Tibial nerve (tissue), 4 donors: ENCODE measurements at places on chromosomes 4 and X.

DNA sequence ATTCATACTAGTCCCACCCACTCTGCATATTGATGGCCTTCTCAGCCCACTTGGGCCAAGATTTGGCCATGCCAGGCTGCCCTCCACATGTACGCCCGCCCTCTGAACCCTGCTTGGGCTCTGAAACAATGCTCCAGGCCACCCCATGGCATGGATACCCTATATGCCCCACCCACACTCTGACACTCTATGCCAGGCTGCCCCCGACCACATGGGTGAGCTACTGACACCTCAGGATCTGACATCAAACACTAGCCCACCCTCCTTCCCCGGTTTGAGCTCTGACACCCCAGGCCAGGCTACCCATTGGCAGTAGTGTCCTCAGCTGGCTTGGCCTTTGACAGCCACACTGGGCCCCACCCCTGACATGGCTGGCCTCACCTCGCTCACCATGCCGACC, 69.5 kb downstream of the HPRT1 start:
- no peaks in the 10 kb centered on the region for H3K36me3 ChIP-seq
- no peaks in the 10 kb centered on the region for H3K27me3 ChIP-seq
- no peak for DNase-seq
- no peak overlapping the region for H3K4me3 ChIP-seq

- H3K36me3 ChIP-seq, result no peaks in the 10 kb centered on the region
- H3K27ac ChIP-seq, result no peak overlapping the region
- no peaks in the 10 kb centered on the region for H3K4me1 ChIP-seq
- no peaks in the 10 kb centered on the region for H3K27me3 ChIP-seq
Observed at GRCh38 chr4:5858020-5858769, 34.7 kb downstream of the CRMP1 start.

- no peak overlapping the region for H3K27ac ChIP-seq
- no peaks in the 10 kb centered on the region for H3K4me1 ChIP-seq
- no peak overlapping the region for H3K4me3 ChIP-seq
Observed at GRCh38 chrX:94389044-94389443, 715.0 kb downstream of the FAM133A start.

DNA sequence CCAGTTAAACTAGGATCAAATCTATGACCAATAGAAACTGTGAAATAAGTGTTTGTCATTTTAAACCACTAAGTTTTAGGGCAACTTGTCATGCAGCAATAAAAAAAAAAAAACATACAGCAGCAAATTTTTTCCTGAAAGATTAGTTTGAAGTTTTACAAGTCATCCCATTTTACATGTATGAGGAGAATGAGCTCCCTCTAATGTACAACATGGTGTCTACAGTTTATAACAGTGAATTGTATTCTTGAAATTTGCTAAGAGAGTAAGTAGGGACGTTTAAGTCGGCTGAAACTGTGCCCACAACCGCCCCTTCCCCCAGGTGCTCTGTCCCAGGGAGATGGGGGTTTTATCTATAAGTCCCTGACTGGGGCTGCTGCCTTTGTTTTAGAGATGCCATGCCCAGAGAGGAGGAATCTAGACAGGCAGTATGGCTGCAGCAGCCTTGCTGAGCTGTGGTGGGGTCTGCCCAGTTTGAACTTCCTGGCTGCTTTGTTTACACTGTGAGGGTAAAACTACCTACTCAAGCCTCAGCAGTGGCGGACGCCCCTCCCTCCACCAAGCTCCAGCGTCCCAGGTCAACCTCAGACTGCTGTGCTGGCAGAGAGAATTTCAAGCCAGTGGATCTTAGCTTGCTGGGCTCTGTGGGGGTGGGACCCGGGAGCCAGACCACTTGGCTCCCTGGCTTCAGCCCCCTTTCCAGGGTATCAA, 499.3 kb upstream of the CT83 start:
- H3K27ac ChIP-seq, result no peak overlapping the region
- no peaks in the 10 kb centered on the region for H3K36me3 ChIP-seq
- no peaks in the 10 kb centered on the region for H3K27me3 ChIP-seq
- H3K4me3 ChIP-seq, result no peak overlapping the region
- no peaks in the 10 kb centered on the region for H3K4me1 ChIP-seq

DNA sequence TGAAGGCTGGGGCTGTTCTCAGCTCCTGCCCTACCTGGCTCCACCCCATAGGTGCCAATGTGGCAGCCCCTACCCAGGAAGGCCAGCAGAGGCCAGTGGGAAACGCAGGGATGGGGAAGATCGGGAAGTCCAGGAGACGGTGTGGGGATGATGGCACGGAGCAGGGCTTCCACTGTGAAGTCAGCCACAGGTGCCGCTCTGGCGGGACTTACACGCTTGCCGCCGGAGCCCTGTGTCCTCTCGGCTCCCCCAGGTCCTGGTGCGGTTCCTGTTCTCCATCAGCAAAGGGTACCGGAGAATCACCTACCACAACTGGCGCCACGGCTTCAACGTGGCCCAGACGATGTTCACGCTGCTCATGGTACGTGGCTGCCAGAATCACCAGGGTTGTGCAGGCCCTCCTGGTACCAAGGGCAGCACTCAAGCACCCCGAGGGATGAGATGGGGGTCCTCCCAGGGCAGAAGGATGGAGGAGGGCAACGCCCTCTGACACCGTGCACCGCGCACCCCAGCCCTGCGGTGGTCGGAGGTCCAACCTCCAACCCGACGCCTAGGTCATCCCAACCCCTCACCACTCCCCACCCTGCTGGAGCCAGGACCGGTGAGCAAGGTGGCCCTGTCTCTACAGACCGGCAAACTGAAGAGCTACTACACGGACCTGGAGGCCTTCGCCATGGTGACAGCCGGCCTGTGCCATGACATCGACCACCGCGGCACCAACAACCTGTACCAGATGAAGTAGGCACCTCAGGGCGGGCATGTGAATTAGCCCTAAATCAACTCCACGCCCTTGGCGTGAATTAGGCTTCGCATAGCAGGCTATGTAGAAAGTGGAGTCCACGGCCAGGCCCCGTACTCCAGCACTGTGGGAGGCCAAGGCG, 12.0 kb downstream of the ATP5ME start:
- H3K4me3 ChIP-seq, result no peak overlapping the region
- H3K4me1 ChIP-seq, result no peaks in the 10 kb centered on the region
- H3K27me3 ChIP-seq, result peaks cover 23% of the 10 kb centered on the region
- H3K27ac ChIP-seq, result no peak overlapping the region
- H3K36me3 ChIP-seq, result no peaks in the 10 kb centered on the region

GRCh38 chr4:139528377-139529005, 27.5 kb downstream of the SETD7 start:
- H3K27me3 ChIP-seq, result no peaks in the 10 kb centered on the region
- no peak overlapping the region for H3K27ac ChIP-seq
- peaks cover 5% of the 10 kb centered on the region for H3K4me1 ChIP-seq
- no peak overlapping the region for H3K4me3 ChIP-seq
- peaks cover 77% of the 10 kb centered on the region for H3K36me3 ChIP-seq
- DNase-seq, result peak; percentile 34

DNA sequence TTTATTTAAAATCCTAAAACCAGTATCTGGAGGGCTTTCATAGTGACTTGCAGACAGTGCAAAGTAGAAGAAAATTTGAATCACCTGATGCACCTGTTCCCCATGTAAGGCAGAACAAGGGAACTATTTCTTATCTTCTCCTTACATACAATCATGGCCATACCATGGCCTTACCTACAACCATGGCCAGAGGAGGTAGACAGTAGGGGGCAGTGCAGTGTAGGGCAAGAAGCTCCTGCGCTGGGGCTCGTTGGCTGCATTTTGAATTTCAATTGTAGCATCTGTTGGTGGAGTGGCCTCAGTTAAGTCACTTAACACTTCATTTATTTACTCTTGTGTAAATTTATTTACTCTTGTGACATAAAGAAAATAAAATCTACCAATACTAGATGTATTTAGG, 33.0 kb downstream of the GALNTL6 start:
- H3K36me3 ChIP-seq, result no peaks in the 10 kb centered on the region
- H3K27me3 ChIP-seq, result no peaks in the 10 kb centered on the region
- no peak for DNase-seq
- no peak overlapping the region for H3K4me3 ChIP-seq

DNA sequence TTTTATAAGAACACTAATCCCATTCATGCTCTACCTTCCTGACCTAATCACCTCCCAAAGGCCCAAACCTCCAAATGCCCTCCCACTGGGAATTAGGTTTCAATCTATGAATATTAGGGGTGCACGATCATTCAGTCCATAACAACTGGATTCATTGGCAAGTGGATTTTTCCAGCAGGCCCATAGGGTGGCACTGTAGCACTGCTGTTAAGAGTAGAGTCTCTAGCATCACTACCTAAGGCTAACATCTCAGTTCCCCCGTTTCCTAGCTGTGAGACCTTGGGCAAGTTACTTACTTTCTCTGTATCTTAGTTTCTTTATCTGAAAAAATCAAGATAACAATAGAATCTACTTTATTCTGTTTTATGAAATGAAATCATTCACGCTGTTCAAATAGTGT, 315.8 kb downstream of the STIM2 start:
- no peaks in the 10 kb centered on the region for H3K36me3 ChIP-seq
- no peaks in the 10 kb centered on the region for H3K4me1 ChIP-seq
- H3K4me3 ChIP-seq, result no peak overlapping the region
- DNase-seq, result no peak

DNA sequence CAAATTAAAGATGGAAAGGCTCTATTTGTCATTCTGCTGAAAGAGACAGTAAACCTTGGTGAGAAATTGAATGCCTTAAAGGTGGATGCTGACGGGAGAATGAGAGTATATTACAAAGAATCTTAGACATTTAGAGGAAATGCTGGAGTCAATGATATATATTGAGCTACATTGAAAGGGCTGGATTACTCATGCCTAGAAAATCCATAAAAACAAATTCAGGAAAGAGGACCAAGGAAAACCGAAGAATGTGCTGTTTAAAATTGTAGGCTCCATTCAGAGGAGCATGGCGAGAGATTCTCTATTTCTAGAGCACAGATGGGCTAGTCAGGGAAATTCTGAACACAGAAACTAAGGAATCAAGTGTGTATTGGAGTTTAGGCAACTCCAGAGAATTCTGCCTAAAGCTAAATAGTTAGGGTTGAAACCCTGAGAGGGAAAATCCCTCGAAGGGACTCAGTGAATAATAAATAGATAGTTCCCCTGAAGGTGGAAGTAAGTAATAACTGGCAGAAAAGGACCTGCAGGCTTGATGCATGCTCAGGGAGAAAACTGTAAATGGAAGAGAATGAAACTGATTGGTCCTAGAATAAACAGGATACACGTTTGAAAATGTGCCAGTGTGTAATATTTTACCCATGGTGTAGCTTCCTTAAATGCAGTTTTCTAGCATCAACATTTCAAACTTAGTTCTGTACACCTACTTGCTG, 1532.4 kb upstream of the TENM3 start:
- no peaks in the 10 kb centered on the region for H3K4me1 ChIP-seq
- no peaks in the 10 kb centered on the region for H3K27me3 ChIP-seq
- no peak for DNase-seq
- no peak overlapping the region for H3K27ac ChIP-seq

GRCh38 chrX:69424910-69425309, 79.2 kb upstream of the NALF2 start:
- H3K4me1 ChIP-seq, result no peaks in the 10 kb centered on the region
- no peaks in the 10 kb centered on the region for H3K36me3 ChIP-seq

GRCh38 chr4:7185487-7186030, 6.8 kb upstream of the SORCS2 start:
- no peak overlapping the region for H3K4me3 ChIP-seq
- no peaks in the 10 kb centered on the region for H3K4me1 ChIP-seq
- no peak overlapping the region for H3K27ac ChIP-seq
- H3K27me3 ChIP-seq, result no peaks in the 10 kb centered on the region
- H3K36me3 ChIP-seq, result no peaks in the 10 kb centered on the region

- no peak for DNase-seq
- H3K4me3 ChIP-seq, result no peak overlapping the region
Observed at GRCh38 chr4:108729731-108730130, 33.1 kb downstream of the ETNPPL start.

DNA sequence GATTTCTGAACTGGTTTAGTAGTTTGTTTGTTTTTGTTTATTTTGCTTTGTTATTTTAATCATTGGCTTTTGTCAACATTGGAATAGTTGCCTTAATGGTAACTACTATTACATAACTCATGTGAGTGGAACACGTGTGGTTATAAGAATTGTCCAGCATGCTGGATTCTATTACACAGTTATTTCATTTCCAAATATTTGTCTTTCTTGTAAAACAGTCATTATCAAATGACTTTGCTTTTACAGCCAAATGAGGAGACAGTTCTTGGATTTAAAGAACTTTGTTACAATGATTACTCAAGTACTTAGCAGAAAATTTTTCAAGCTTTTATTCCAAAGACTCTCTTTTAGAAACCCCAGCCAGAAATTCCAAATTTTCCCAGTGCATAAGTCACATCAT, 516.1 kb upstream of the MAGEB2 start:
- H3K4me3 ChIP-seq, result no peak overlapping the region
- no peak overlapping the region for H3K27ac ChIP-seq
- DNase-seq, result no peak
- H3K4me1 ChIP-seq, result no peaks in the 10 kb centered on the region
- no peaks in the 10 kb centered on the region for H3K36me3 ChIP-seq
- H3K27me3 ChIP-seq, result no peaks in the 10 kb centered on the region

- H3K27ac ChIP-seq, result no peak overlapping the region
- no peaks in the 10 kb centered on the region for H3K27me3 ChIP-seq
- H3K4me3 ChIP-seq, result no peak overlapping the region
- no peaks in the 10 kb centered on the region for H3K36me3 ChIP-seq
Observed at GRCh38 chr4:154507156-154507555, 15.6 kb upstream of the DCHS2 start.

DNA sequence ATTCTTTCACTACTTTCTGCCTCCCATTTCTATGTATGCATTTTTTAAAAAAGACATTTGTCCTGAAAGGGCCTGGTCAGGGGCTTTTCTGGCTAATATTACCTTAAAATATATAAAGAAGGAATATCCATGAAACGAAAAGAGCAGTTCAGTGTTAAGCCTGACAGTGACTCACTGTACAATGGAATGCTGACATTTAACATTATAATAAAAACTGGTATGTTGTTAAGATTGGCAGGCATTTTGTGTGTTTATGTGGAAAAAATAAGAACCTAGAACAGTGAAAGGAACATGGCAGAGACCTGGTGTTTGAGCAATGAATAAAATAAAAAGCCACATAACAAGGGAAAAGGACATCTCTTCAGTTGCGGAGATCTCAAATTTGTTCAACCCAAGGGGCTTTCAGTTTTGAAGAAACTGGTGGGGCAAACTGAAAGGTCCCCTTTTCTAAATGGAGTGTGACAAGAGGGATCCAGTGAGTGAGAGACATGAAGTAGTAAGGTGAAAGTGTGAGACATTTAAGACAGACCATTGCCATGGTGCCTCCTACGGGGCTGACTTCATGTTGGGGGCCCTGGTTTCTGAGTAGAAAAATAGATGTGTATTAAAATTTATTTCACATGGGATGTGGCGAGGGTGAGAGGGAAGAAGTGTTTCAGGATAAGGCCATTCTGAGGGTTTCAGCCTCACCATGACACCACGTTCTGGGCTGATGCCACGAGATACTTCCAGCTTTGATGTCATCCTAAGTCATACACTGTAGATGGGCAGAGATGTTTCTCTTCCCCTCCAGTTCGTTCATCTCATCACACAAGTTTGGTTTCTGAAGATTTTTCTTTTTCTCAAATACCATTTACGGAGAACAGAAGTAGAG, 324.9 kb downstream of the PPP3CA start:
- no peak overlapping the region for H3K4me3 ChIP-seq
- H3K27ac ChIP-seq, result no peak overlapping the region
- H3K36me3 ChIP-seq, result peaks cover 7% of the 10 kb centered on the region
- no peaks in the 10 kb centered on the region for H3K4me1 ChIP-seq
